ENCODE measurements at places on chromosomes 11 and 22.

DNA sequence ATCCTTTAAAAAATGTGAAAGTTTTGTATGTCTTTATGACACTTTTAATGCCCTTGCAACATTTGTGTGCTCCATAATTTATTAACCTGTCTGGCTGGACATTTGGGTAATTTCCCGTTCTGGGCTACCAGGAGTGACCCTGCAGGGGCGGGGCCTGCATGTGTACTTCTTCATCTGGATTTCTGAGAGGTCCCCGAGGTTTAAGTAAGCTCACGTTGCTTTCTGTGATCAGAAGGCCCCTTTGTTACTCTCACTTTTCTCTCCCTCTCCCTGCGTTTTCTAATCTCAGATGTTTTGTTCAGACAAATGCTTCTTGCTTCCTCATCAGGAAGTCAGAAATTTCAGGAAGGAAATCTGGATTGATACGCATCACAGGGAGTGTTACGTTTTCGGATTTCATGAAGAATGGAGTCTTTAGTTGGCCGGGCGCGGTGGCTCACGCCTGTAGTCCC, 78.9 kb upstream of the CRYBB3 start:
- no peak for DNase-seq

DNA sequence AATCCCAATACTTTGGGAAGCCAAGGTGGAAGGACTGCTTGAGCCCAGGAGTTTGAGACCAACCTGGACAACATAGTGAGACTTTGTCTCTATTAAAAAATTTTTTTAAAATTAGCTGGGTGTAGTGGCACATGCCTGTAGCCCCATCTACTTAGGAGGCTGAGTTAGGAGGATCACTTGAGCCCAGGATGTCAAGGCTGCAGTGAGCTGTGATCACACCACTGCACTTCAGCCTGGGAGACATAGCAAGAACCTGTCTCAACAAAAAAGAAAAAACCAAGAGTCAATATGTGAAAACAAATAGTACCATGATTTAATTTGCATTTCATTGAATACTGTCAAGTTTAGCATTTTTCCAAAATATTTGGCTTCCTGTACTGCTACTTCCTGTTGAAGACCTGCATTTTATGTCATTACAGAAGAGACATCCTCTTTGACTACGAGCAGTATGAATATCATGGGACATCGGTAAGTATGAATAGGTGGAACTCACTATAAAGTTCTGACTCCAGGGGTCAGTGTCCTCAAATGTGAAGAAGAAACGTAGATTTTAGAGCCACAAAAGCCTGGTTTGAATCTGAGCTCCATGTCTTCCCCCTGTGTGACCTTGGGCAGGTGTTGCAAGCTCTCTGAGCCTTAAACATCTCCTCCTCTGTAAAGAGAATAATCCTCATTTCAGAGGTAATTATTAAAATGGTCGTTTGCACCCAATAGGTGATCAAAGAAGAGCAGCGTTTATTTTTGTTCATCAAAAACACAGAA, 16.0 kb downstream of the CDC45 start:
- DNase-seq = no peak

DNA sequence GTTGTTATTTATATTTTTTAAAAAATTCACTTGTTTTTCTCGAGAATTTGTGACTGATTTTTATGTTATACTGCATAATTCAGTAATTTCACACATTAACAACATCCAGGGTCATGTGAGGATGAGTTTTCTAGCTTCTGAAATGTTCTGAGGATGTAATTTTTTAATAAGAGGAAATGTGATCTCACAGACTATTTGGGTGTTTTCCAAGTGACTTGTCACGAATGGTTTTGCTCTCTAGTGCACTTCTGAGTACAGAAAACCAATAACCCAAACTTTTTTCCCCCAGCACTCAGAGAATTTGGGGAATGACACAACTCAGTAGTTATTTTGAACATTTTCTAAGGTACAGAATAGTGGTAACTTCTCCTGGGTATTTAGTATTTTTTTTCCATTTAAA, 821.1 kb upstream of the ARHGAP42 start:
- DNase-seq = no peak

DNA sequence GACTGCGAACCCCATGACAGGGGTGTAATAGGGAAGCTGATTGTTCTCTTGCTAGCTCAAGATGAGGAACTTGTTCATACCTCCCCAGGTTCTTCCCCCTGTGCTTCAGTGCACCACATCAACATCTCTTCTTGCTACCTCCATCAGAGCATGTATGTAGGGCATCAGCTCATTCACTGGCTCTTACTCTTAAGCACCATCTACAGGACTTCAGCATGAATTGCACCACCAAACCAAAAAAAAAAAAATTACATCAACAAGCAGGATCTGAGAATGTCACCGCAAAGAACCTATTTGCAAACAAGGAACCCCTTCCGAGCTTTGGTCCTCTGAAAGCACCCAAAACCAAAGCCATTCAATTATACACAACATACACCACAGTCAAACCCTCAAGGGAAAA, 2226.5 kb upstream of the RAG2 start:
- no peak for DNase-seq

GRCh38 chr11:6404342-6405051, 14.2 kb downstream of the SMPD1 start:
- no peak for DNase-seq

DNA sequence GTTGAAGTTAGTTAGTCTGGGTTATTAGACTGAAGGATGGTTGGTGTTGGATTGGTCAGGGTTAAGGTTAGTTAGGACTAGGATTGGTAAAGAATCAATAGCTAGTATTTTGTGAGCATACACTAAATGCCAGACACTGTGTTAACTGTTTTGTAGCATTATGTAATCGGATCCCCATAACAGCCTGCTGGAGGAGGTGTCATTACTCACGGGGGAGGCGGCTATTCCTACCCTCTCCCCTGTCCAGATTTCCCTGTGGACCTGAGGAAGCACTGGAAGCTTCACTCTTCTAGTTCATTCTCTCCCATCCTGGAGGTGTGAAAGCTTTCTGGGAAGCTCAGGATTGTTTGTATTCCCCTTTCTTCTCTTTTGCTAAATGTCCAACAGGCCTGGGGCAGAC, 40.5 kb upstream of the KCNJ11 start:
- DNase-seq = no peak

DNA sequence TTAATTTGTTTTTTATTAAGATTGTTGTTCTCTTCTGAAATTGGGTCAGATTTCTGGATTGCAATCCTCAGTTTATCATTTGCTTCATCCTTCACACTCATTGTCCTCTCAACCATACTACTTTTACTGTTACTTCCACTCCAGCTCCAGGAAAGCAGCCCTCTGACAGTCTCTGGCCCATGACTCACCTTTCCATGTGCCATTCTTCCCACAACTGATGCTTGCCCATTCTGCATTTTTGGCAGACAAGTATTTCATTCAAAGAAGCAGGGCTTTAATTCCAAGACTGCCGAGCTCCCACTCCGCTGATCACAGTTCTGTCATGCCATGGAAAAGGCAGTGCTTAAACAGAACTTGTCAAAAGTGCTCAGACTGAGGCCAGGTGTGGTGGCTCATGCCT, 139.2 kb downstream of the WNT11 start:
- no peak for DNase-seq

DNA sequence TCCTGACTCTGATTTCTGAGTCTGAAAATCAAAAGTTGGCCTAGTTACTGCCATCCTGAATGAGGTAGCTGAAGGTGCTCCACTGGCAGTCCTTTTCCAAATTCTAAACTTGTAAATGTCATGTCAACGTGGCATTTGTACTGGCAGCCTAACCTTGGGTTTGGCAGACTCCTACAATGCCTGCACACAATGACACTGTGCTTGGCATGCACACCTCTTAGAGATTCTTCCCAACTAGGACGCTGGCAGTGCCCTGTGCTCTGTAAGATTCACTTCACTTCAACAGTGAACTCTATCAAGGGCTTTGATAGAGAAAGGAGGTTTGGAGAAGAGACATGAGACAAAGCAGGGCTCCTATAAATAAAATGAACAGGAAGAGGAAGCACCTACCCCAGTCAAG, 21.9 kb upstream of the PPP2R1B start:
- DNase-seq = no peak

DNA sequence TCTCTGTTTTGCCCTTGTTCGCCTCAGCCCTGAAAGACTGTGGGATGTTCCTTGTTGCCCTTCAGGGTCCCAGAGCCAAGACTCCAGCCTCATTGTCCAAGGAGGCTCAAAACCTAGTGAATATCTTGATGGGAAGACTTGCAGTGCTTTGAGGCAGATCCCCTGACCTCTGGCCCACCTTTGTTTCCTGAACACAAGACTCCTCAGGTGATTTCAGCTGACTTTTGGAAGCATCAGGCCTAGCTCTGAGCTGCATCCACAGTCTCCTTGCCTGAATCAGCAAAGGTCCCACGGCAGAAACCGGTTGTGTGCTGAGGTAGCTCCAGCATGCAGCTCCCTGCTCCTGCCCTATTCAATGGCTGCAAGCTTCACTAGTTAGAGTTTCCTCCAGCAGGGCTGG, 159.3 kb upstream of the B3GAT1 start:
- DNase-seq = peak; percentile 41

GRCh38 chr11:84889556-84889955, 737.6 kb downstream of the DLG2 start:
- DNase-seq = no peak

DNA sequence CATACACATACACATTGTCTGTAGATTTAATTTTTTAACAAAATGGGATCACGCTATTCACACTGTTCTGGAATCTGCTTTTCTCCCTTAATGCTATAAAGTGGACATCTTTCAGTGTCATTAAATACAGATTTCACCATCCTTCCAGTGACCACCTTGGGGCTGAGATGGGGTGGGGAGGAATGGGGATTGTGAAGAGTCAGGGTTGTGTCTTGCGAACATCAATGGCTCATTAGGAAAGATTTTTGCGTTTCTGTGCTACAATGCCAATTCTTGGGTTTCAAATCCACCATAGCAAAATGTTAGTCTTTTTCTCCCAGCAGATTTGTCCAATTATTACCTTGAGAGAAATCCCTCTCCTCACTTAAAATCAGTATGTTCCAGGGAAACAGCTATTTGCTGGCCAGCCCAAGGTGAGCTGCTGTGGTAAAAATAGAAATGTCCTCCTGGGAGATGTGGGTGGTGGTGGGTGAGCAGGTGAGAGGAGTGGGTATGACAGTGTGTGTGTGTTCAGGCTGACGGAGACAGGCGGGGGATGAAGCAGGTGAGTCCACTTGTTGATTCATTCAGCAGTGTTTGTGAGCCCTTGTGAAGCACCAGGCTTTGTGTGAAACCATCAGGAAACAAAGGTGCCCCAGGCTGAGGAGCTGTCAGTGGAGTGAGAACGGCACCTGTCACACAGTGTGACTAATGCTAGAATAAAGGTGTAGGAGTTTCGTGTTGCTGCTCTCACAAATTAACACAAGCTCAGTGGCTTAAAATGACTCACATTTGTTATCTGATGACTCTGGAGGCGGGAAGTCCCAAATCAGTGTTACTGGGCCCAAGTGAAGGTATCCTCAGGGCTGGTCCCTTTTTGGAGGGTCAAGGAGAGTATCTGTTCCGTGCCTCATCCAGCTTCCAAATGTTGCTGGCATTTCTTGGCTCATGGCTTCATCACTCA, 1.7 kb upstream of the CBX6 start:
- no peak for DNase-seq

GRCh38 chr11:126896025-126896424, 104.5 kb downstream of the KIRREL3 start:
- DNase-seq = no peak

GRCh38 chr22:41478891-41479521, 10.1 kb downstream of the ACO2 start:
- DNase-seq = no peak

DNA sequence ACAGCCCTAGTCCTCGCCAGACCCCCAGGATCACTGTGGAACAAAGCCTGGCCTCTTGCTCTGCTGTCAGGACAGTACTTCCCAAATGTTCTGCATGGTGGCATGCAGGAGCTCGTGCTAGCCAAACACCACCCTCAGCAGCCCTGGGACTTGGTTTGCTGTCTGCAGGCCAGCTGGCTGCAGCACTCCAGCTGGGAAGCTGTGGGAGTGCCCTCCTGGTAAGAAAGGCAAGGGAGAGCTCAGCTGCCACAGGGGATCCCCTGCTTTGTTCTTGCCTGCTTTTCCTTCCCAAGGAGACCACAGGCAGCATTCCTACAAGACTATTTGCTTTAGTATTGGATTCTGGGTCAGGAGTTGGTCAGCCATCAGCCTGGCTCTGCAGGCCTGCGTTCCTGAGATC, 27.9 kb downstream of the TCIRG1 start:
- DNase-seq = no peak

GRCh38 chr11:118895093-118896039, 11.7 kb downstream of the CXCR5 start:
- no peak for DNase-seq

All from coronary artery (tissue), 2 donors.